ENCODE measurements at places on chromosomes 16 and 17.

DNA sequence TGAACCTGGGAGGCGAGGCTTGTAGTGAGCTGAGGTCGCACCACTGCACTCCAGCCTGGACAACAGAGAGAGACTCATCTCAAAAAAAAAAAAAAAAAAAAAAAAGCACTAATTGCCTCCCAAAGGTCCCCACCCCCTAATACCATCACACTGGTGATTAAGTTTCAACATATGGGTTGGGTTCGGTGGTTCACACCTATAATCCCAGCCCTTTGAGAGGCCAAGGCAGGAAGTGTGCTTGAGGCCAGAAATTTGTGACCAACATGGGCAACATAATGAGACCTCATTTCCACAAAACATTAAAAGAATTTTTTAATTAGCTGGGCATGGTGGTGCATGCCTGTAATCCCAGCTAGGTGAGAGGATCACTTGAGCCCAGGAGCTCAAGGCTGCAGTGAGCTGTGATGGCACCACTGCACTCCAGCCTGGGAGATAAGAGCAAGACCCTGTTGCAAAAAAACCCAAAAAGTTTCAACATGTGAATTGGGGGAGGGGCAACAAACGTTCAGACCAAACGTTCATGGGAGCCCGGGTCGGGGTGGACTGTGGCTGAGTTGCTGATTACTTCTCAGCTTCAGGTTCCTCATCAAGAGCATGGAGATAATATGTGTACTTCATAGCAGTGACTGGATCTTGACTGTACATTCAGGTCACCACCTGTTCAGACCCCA lies 62.1 kb upstream of the NOL11 start:
- no peak for DNase-seq

GRCh38 chr16:20441191-20441590 lies 10.1 kb upstream of the ACSM2A start:
- no peak for DNase-seq

- DNase-seq, result no peak
Observed at GRCh38 chr16:78065319-78065718, 34.1 kb upstream of the WWOX start.

DNA sequence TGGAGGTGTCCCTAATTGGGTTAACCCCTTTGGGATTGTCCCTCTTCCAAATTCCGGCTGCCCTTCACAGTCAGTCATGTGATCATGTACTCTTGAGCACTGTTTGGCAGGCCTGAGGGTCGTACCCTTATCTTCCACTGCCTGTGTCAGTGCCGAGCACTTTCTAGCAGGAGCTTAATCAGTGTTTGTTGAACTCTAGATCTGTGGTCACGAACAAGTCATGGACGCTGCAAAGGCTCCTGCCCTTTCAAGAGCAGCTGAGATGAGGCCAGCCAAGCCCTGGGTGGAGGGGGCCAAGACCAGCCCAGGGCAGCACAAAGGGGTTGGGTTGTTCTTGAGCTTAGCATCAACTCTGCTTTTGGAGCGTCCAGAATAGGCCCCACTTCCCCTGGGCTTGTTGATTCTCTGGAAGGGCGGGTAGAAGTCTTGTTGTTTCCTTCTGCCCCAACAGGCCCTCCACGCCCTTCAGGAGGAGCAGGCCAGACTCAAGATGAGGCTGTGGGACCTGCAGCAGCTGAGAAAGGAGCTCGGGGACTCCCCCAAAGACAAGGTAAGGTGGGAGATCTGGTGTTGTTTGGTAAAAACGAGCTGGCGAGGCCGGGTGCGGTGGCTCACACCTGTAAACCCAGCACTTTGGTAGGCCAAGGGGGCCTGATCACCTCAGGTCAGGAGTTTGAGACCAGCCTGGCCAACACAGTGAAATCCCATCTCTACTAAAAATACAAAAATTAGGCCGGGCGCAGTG lies 5.3 kb downstream of the IFI35 start:
- no peak for DNase-seq

DNA sequence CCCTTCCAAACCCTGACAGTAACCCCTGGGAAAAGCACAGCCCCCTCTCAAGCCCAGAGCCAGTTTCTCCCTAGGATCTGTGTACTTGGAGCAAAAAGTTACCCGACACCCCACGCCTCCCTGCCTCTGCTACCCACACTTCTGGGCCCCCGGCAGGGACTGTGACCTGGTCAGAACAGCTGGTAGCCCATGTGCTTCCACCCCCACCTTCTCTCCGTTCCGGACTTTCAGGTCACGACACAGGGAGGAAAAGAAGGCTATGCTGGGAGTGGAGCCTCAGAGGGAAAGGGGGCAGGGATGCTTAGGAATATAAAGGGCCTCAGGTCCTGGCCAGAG lies 6.4 kb downstream of the PPY start:
- no peak for DNase-seq

DNA sequence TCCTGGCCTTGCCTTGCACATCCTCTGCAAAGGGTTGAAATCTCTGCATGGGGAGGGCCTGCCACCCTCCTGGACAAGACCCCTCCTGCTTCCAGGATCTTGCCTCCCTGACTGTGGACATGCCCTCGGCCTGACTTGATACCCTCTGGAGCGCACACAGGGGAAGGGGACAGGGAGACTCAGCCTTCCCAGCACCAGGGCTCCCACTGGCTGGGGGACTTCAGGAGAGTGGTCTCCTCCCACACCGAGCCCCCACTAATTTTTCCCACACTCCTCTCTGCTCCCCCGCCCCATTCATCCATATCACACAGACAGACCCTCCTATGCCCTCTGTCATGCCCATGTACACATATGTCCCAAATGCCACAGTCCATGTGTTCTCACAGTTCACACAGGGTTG lies 14.3 kb downstream of the SGCA start:
- no peak for DNase-seq

DNA sequence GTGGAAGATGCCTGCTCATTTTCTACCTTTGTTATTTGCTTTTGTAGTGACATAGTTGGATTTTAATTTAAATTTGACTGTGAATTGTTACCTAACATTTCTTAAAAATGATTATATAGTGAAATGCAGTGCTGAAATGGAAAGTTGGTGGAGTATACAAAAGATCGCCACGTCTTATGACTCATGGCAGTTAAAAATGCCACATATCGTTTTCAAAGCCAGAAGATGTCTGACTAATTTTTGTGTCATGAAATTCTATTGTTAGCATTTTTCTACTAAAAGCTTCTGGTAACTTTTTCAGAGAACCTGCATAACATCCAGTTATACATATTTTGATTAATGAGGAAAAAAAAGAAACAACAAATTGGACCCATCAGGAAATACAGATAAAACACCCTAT lies 20.6 kb downstream of the MAP2K4 start:
- DNase-seq, result no peak

DNA sequence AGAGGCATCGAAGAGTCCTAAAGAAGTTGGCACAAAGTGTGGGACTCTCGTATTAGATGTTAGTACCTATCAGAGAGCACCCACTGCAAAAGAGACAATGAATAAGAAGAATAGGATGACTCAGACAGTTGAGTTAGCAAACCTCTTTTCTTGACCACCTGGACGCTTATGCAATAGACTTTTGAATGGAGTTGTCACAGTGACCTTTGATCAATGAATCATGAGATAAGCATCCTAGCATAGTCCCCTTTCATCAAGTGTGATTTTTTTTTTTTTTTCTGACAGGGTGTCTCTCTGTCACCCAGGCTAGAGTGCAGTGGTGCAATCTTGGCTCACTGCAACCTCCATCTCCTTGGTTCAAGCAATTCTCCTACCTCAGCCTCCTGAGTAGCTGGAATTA lies 1417.9 kb upstream of the GOT2 start:
- no peak for DNase-seq

- DNase-seq, result peak; percentile 82
Observed at GRCh38 chr17:77516902-77517301, 376.1 kb downstream of the SEC14L1 start.

- no peak for DNase-seq
Observed at GRCh38 chr17:65346166-65346565, 209.0 kb downstream of the RGS9 start.

DNA sequence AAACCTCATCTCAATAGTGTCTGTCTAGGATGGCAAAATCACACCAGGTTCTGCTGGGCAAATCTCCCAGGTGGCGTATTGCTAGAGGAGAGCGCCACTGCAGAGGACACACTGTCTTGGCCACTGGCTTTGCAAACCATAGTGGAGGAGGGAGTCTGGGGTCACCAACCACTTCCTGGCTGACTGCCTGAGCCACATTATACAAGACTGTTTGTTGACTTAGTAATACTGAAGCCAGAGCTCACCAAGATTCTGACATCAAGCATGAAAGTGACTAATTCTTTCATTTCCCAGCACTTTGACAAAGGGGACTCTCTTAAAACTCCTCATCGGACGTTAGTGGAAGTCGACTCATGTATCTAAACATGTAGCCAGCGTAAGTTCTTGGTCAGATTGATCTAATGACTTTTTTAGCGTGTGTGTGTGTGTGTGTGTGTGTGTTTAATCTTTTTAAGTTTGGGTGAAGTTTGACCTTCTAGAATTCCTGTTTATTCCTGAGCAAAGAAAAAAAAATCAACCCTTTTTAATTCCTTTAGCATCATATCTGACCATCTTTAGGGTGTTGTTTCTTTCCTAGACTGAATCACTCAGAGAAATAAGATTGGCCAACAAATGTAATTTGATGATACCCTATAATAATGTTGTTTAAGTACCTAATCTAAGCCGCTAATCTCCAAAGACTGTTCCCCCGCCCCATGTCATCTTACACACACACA lies 13.7 kb downstream of the PITPNC1 start:
- DNase-seq, result no peak

GRCh38 chr16:57901480-57902069 lies 69.4 kb downstream of the CNGB1 start:
- DNase-seq, result no peak

GRCh38 chr17:21395764-21396163 lies 19.6 kb downstream of the KCNJ12 start:
- no peak for DNase-seq

DNA sequence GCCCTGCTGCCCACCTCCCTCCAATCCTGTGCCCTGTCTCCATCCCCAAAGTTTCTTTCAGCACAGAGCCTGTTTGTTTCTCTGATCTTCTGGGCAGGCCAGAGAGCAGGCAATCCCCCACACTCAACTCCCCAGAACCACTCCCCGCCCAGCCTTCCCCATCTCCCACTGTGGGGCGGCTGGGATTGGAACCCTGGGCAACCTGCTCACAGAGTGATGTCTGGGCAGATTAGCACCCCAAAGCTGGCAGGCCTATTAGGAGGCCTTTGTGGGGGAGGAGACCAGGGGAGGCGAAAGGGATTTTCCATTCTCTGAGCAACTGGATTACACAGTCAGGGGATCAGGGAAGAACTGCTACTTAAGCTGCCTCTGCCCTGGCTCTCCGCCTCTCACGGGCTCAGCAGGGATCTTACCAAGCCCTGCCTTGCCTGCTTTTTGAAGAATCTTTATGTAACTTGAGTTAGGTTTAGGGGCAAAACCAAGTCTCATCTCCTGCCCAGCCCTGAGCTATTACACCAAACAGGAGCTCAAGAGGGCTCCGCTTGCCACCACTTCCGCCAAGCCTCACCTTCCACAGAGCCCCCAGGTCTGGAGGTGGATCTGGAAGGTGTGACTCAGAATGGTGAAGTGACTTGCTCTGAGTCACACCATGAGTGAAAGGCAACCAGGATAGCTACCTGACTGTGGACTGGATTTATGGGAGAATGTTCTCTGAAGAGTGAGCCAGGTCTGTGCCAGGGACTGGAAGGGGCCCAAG lies 16.0 kb upstream of the LHX1 start:
- DNase-seq, result peak; percentile 52

GRCh38 chr16:21663889-21664647 lies at the start of gene OTOA:
Gene OTOA (plus strand): TSS chr16:21663968. CDS start chr16:21678515, 14,547 bp downstream.
- DNase-seq, result peak; percentile 17

DNA sequence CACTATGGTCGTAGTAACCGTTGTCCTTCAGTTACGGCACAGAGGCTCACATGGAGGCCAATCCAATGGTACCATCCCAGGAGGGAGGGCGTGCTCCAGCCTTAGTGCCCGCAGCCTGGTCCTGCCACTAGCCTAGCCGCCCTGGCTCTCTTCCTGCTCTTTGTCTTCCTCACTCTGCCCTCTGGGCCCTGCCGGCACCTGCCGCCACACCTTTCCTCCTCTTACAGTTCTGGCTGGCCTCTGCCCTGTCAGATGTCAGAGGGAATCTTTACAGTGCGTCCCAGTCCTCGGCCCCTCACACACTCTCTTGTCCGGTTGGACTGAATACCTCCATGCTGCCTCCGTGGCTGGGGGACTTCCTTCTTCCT lies 23.4 kb downstream of the GINS2 start:
- DNase-seq, result no peak
